ENCODE measurements at places on chromosomes 5 and 9.
A peak's percentile ranks its signal among the peaks of the same experiment; 100 is the strongest.

DNA sequence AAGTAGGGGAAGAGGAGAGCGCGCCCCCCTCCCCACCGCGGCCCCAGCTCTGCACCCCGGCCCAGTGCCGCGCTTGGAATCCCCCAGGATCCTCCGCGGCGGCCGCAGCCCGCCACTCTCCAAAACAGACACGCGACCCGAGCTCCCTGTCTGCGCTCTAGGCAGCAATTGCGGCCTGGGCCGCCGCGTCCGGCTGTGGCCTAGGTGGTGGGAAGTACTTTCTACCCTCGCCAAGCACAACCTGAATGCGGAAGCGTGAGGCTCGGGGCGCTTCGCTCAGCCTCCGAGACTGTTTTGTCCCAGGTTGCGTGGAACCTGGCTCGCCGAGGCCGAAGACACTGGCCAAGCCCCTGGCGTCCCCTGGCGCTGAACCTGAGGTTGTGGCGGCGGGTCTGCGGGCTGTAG is 3.3 kb upstream of the FOXB2 start:
- DNase-seq: no peak

DNA sequence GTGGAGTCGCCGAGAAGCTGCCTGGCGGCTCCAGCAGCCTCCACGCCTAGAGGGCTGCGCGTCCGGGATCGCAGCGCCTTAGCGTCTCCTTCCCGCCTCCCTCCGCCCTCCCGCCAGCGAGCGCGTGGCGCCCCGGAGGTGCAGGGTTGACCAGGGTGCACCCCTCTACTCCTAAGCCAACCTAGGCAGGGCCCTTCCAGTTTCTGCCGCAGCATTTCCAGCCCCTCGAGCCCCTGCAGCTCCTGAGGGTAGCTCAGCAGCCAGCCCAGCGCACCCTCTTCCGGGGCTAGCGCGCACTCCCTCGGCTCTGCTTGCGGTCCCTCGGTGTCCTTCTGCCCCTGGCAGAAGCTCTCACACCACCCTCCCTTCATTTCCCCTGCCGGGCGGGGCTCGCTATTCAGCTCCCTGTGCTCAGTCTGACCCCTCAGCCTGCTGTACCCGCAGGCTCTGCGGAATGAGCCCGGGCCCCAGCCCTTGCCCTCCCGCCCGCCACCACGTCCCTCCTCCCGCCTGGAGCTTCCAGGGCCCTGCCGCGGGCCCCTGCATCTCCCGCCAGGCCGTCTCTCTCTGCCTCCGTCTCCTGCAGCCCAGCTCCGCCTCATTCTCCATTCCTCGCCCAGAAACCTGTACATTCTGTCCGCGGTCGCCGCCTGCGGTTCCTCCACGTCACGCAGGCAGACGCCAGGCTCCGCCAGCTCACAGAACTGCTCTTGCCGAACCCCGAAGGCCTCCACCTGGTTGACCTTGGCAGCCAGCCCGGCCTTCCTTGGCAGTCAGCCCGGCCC is 61.8 kb downstream of the SPATA31C2 start:
- peak; percentile 84 for DNase-seq

DNA sequence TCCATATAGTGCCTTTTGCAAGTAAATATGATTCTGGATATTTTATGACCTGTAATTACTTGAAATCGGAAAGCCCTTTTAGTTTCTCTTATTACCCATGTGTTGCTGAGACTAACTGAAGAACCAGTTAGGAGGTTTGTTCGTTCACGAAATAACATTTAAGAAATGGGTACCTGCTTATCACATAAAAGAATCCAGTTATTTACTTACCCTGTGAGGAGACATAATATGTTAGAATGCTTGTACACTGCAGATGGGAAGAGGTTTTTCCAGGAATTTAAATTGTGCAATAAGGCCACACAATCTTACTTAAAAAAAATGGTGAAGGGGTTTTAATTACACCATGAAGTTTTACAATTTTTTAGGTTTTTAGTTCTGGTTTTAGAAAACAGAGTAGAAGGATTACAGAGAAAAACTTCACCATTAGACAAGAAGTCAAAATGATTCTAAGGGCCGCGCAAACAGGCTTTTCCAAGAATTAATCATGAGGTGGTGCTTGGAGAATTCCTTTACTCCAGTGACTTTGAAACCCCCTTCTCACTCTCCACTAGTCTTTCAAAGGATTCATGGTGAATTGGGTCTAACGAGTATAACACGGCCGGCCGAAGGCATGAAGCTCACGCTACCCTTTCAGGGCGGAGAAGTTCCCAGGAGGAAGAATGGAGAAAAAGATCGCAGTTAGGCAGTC is 1.1 kb upstream of the PTGER4 start:
- peak; percentile 28 for DNase-seq

- no peak for DNase-seq
These were observed 232.1 kb downstream of the ENC1 start for GRCh38 chr5:74408150-74409043.

GRCh38 chr5:157020511-157021222 is 38.2 kb downstream of the HAVCR1 start:
- DNase-seq: peak; percentile 8

- DNase-seq: no peak
These were observed 171.9 kb downstream of the KDM4C start for GRCh38 chr9:6929441-6930215.

GRCh38 chr5:133698646-133699526 is 86.5 kb upstream of the FSTL4 start:
- no peak for DNase-seq

DNA sequence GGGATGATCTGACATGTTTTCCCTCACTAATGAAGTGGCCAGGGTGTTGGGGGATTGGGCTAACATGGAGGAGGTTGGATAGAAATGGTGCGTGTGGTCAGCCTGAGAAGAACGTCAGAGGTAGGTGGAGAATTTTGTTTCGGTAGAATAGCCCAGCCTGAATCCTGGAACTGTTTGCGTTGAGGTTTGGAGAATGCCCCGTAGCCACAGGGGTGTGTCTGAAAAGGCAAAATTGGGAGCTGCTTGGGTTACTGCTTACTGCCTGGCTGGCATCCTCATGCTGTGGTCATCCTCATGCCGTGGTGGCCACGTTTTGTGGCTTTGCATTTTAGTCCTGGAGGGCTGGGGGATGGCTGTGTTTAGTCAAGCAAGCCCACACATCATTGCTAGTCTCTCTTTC is 236.9 kb downstream of the GOLPH3 start:
- DNase-seq: no peak

Measured in NCI-H2171 treated with DMSO at 0.1 percent for 48 hours (cell line).